ENCODE measurements at places on chromosomes 2 and 18. TPM values are rescaled to one million over a fixed set of nuclear protein-coding genes. Genes with fewer than 3 reads are reported as not detected.

CHRNG gene
- total RNA-seq: not detected

TMEM18 gene
- total RNA-seq: 28.8 TPM

CROCC2 gene
- total RNA-seq: 0.12 TPM

PLA2R1 gene
- total RNA-seq: 20.8 TPM

MREG gene
- 3.5 TPM for total RNA-seq

TUBA3D gene
- total RNA-seq: not detected

SPDYA gene
- 0.10 TPM for total RNA-seq

MAP3K19 gene
- total RNA-seq: not detected
